ENCODE measurements at places on chromosomes 4 and X.

DNA sequence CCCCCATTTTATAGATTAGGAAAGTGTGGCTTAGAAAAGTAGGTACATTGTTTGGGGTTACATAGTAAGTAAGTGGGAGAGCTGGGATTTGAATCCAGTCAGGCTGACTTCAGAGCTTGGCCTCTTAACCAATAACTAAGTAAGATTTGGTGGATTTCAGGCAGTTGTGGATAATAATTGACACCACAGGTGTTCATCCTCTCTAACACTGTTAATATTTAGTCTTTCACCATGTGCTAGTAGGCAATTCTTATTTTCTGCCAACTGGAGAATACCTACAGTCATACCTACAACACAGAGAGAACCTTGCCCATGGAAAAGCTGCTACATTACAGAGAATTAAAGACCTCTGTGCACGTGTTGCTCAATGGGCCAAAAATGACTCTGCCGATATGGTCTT, 89.5 kb downstream of the DIAPH2 start:
- DNase-seq = no peak

GRCh38 chrX:67480789-67481188, 63.0 kb upstream of the AR start:
- no peak for DNase-seq

DNA sequence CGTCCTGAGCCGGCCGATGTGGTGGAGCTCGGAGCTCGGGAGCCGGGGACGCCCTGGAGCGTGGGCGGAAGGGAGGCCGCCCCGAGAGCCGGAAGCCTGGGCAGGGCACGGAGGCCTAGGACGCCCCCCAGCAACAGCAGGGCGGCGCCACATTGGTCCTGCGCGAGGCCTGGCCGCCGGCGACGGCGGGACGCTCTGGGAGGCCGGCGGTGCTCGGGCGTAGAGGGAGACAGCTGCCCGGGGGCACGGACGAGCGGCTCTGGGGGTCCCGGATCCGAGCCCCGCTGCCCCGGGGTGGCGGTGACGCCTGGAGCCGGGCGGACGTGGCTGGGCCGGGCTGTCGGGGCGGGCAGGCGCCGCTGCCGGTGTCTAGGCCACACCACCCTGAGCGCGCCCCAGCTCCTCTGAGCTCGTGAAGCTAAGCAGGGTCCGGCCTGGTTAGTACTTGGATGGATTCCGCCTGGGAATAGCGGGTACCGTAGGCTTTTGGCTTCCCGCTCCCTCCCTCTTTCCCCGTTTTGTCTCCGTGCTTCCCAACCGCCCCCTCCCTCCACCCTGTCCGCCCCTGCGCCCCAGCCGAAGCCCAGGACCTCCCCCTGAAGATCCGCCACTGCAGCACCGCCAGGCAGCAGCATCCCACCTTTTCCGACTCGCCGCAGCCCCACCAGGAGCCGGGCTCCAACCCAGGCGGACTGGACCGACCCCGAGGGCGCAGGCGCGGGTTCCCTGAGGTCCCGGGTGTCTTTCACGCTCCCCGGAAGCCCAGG, 12.1 kb downstream of the FRG2 start:
- DNase-seq = peak; percentile 71

DNA sequence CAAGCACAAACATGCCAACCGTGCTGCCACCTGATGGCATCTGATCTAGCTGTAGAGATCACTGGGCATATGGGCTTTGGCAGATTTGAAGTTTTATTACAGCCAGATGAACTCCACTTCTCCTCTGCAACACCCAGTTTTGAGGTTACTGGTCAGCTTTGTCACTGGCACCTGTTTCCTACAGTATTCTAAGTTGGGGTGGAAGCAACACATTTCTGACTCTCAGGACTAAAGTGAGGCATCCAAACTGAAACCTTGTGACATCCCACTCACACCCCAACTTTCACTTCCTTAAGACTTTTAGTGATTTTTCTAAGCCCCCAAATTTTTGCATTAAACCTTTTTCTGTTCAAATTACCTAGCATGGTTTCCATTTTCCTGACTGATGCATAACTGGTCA, 115.1 kb upstream of the PCDH18 start:
- DNase-seq = no peak

- no peak for DNase-seq
Measured at GRCh38 chrX:129347291-129347690, 176.0 kb downstream of the SMARCA1 start.

DNA sequence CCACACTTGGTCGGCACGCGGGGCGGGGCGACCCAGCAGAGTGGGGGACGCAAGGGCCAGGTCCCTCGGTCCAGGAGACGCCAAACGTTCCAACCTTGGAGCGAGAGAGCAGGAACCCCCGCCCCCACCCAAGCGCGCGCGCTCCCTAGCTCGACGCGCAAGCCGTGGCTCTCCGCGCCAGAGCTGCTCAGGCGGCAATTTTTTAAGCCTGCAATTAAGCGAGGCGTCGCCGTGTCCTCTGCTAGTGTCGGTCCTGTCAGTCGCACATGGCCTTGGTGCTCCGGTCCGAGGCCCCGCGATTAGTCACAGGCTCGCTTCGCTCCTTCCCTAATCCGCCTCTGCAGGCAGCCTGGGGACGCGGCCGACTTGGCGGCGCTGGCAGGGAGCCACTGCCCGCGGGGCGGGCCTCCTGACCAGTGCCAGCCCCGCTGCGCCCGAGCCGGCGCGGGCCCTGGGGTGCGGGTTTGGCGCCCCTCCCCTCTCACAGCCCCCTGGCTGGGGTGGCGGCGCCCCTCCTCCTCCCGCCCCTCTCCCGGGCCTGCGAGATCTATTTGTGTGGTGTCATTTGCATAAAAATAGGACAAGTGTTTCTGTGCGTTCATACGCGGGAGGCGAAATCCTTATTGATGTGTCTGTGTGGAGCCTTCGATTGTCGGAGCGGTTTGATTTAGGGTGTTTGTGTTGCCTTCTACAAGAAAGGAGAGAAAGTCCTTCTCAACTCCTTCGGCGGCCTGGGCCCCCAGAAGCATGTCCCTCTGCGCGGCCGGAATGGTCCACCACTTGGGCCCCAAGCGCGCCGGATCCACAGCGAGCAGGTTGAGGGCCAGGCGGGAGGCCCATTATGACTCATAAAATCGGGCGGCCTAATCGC, 9.8 kb upstream of the BCOR start:
- peak; percentile 52 for DNase-seq

Measured in kidney (tissue), 22 donors.